ENCODE measurements at places on chromosomes 3 and 15.

DNA sequence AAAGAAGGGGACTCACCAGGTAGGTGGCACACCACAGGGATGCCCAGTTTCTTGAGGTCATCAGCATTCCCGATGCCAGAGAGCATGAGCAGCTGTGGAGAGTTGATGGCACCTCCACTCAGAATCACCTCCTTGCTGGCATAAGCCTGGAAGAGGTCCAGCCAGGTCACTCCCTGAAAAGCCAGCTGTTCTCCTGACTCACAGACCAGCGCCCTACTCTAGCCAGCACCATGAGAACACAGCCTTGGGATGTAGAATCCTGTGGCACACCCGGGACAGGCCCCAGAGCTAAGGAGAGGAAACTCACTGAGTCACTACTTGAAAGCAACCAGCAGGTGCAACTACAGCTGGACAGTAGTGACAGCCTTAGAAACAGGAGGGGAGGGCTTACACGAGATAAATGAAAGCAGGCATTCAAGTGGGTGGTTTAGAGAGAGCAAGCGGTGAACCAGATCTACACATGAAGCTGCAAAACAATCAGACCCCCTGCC, 24.5 kb downstream of the CHDH start:
- no peak for DNase-seq

- DNase-seq = no peak
Measured at GRCh38 chr3:61632568-61633175, 71.3 kb downstream of the PTPRG start.

DNA sequence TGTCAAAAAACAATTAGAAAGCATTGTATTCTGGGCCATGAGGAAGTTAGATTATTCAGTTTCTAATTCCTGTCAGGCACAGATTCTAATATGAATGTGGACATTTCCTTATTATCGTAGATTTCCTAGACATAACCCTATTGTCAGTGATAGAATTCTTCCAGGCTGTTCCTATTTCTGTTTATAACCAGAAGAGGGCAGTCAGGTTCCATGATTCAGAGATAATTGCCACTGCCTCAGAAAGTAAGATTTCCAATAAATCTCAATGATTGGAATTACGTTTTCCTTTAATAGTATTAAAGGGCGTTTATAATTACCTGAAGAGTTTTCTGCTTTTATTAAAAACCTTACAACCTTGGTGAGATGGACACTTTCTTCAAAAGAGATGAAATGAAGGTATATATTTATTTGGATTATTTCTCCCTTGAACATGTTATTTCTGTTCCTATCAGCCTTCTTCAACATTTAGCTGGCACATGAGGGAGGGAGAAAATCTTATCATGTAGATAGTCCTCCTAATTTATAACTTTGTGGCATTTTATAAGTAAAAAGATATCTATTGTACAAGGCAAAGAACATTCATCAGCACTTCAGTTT, 439.2 kb downstream of the MCTP2 start:
- no peak for DNase-seq

- no peak for DNase-seq
Measured at GRCh38 chr3:106514431-106514830, 645.6 kb upstream of the CBLB start.

DNA sequence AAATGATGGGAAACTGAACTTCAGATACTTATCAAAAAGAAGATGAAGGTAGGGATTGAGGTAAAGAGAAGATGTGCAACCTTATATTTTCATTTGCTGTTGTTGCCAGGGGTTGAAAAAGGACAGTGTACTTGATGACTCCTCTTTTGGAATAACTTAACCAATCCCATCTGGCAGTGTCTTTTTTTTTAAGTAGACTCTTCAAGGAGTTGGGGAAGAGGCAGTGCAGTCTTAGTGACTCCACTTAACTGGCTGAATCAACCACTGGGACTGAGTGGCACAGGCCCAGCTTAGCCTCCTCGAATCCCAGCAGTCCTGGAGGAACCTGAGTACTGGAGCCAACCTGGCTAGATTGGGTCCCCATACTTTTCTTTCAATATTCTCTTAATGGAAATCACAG, 27.3 kb upstream of the FILIP1L start:
- no peak for DNase-seq

DNA sequence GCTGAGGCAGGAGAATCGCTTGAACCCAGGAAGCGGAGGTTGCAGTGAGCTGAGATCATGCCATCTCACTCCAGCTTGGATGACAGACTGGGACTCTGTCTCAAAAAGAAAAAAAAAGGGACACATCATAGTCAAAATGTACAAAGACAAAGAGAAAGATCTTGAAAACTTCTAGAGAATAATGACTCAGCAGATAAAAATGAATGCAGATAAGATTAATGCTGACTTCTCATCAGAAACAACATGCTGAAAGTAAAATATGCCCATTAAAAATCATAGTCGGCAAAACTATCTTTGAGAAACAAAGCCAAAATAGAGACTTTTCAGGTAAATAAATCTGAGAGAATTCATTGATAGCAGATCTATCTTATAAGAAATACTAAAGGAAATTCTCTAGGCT, 271.1 kb upstream of the GPR149 start:
- DNase-seq = no peak

GRCh38 chr3:94303266-94303665, 240.4 kb downstream of the NSUN3 start:
- no peak for DNase-seq

GRCh38 chr3:144128108-144128892, 156.7 kb downstream of the DIPK2A start:
- no peak for DNase-seq

DNA sequence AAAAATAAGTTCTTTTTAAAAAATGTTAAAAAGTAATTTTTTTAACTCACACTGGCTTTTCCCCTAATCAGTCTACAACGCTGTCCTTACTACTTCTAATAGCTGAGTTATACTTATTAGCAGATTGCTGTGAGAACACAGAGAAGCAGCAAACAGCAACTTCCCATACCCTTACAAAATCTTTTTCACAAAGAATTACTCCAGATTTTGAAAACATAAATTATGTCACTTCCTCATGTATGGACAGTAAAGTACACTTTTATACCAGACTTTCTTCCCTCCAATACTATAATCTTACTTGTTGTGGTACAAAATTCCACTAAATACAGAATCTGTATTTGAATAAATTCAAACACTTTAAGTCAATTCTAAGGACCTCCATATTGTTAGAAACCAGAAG, 2.1 kb downstream of the PHC3 start:
- DNase-seq = no peak

DNA sequence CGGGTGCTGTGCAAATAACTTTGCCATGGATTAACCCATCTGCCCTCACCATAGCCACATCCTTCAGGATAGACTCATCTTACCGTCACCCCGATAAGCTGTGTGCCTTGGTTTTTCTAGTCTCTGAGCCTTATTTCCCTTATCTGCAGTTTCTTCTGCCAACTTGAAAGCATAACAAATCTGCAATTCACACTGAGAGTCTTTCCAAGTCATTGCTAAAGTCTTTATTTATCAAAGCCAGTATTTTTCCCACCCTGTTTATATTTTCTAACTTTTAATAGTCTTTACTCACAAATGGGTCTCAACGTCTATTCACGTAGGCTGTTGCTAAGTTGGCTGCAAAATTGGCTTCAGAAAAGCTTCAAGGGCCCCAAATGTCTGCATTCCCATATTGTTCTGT, 61.6 kb upstream of the SUCLG2 start:
- DNase-seq = no peak

- DNase-seq = no peak
Measured at GRCh38 chr3:124168271-124168670, 176.3 kb upstream of the ROPN1 start.

DNA sequence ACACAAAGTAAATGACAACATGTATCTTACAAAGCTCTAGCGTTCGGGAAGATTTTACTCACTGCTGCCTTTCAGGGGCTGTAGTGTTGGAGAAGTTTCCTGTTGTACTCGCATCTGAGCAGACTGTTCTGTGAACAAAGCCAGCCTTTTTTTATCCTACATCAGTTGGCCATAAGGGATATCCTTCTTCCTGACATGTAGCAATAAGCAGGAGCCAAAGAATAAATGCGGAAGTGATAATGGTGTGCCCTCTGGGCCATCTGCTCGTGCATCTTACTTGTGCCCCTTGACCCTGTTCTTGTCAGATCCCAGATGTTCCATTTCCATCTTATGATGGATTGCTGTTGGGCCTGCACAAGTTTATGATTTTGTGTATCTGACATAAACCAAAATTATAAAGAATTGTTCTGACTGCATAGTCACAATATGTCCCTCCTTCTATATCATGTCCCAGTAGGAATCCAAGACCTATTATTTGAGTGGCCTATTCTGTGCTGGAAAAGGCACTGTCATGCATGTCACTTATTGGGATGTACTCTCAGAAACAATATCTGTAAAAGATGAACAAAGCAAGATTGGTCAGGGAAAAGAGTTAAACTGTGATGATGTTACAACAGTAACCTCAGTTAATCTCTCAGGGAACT, 631.3 kb downstream of the NSUN3 start:
- no peak for DNase-seq

DNA sequence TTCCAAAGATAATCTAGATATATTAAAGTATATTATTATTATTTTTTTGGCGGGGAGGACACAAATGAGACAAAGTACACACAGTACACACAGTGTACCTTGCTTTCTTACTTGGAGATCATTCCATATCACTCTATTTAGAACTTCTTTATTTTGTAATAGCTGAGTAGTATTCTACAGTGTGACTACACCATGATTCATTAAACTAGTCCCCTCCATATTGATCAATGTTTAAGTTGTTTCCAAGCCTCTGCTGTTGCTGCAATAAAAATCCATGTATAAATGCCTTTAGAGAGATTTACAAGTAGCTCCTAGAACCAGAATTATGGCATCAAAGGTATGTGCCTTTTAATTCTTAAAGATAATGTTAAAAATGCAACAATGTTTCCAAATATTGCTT, 38.8 kb downstream of the PYGO1 start:
- no peak for DNase-seq

DNA sequence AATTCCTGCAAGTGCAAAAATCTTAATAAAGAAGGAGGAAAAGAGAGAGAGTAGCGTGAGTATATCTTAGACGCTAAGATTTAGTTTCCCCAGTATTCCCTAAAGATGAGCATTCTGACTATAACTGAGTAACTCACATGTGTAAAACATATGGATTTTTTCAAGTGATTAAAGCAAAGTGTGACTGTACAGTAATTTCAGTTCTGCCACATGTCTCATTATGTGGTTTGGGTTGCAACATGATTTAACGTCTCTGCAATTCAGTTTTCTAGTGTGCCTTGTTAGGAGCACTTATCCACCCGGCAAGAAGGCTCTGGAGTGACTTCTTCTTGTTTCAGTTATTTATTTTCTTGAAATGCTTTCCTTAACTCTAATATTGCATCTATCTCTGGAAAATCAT, 514.1 kb downstream of the ROBO1 start:
- DNase-seq = no peak

DNA sequence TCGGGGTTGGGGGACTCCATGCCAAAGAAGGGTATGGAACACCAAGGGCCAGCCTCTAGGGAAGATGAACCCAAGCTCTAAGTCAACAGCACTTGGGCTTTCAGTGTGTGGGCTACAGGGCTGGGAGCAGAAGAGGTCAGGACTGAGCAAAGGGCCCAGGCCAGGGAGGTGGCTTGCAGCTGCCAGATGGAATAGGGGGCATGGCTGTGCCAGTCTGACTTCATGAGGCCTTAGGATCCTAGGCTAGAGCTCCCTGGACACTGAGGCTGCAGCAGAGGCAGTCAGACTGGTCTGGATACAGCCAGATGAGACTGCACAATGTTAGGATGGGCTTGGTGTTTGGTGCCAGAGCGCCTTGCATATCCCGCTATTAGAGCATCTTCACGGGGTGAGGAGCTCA, 3.8 kb downstream of the RASGRF1 start:
- DNase-seq = no peak

DNA sequence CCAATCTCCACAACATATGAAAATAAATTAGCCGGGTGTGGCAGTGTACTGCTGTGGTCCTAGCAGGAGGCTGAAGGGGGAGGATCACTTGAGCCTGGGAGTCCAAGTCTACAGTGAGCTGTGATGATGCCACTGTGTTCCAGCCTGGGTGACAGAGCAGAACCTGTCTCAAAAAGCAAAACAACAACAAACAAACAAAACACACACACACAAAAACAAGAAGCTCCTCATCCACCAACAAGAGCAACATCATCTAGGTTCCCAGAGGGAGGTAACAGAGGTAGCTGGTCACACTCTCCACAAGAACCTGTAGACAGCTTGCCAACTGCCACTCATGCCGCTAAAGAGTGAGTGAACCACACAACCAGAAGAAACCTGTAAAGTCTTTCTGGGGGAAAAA, 34.8 kb downstream of the PTPN9 start:
- no peak for DNase-seq
